ENCODE measurements at places on chromosomes 3 and 15.

- H3K4me3 ChIP-seq, result no peak overlapping the region
- DNase-seq, result no peak
- peaks cover 19% of the 10 kb centered on the region for H3K4me1 ChIP-seq
- H3K27me3 ChIP-seq, result no peaks in the 10 kb centered on the region
Observed at GRCh38 chr3:150764566-150764965, 1.6 kb upstream of the SIAH2 start.

GRCh38 chr15:66654739-66655375, 47.2 kb upstream of the SMAD6 start:
- H3K4me1 ChIP-seq, result peaks cover 25% of the 10 kb centered on the region
- peak overlapping the region; percentile 26 for H3K27ac ChIP-seq
- DNase-seq, result no peak
- H3K36me3 ChIP-seq, result no peaks in the 10 kb centered on the region
- no peak overlapping the region for H3K4me3 ChIP-seq
- no peaks in the 10 kb centered on the region for H3K27me3 ChIP-seq

GRCh38 chr3:131802029-131802428, 232.8 kb downstream of the CPNE4 start:
- H3K4me3 ChIP-seq, result no peak overlapping the region
- peaks cover 3% of the 10 kb centered on the region for H3K27me3 ChIP-seq
- DNase-seq, result no peak
- H3K4me1 ChIP-seq, result no peaks in the 10 kb centered on the region
- H3K36me3 ChIP-seq, result no peaks in the 10 kb centered on the region
- no peak overlapping the region for H3K27ac ChIP-seq

GRCh38 chr3:21330293-21330692, 420.7 kb downstream of the ZNF385D start:
- no peaks in the 10 kb centered on the region for H3K36me3 ChIP-seq
- H3K4me1 ChIP-seq, result no peaks in the 10 kb centered on the region
- H3K4me3 ChIP-seq, result no peak overlapping the region
- H3K27ac ChIP-seq, result no peak overlapping the region
- DNase-seq, result no peak
- H3K27me3 ChIP-seq, result no peaks in the 10 kb centered on the region

GRCh38 chr15:59924096-59924495, 80.0 kb upstream of the FOXB1 start:
- H3K4me3 ChIP-seq, result no peak overlapping the region
- peaks cover 2% of the 10 kb centered on the region for H3K27me3 ChIP-seq
- no peaks in the 10 kb centered on the region for H3K4me1 ChIP-seq

DNA sequence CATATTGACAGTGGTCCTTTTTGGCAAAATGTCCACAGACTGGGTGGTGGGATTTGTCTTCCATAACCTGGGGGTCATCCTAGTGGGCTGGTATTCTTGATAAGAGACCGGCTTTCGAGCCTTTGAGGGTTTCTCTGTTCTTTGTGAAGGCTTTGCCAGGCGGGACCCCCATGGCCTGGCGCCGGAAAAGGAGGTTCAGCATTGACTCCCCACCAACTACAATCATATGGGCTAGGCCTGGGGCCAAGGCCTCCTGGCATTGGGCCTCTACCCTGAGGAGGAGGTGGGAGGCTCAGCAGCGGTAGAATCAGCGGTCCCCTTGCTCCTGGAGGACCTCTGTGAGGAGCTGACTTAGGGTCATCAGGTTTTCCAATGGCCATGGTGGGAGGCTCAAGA, 19.8 kb upstream of the HDAC11 start:
- no peaks in the 10 kb centered on the region for H3K36me3 ChIP-seq
- no peak overlapping the region for H3K4me3 ChIP-seq

All from endothelial cell of umbilical vein (primary cell).